T-cell (primary cell): ENCODE measurements at places on chromosomes 3 and 15.
A peak's percentile ranks its signal among the peaks of the same experiment; 100 is the strongest.

DNA sequence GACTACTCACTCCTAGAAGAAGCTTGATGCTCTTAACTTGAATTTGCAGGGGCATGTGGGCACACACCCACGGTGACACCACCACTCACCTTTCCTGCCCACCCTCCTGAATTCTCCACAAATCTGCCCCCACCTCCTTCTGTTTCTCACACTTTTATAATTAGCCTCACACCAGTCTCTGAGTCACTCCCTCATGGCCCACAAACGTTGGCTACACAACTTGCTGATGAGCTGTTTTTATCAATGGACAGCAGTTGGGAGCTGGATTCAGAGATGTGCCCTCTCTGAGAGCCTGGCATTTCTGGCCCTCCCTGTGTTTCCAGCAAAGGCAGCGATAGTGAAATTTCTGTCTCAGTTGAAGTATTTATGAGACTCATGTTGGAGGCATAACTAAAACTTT is 1.3 kb downstream of the COLQ start:
- peak; percentile 9 for DNase-seq

DNA sequence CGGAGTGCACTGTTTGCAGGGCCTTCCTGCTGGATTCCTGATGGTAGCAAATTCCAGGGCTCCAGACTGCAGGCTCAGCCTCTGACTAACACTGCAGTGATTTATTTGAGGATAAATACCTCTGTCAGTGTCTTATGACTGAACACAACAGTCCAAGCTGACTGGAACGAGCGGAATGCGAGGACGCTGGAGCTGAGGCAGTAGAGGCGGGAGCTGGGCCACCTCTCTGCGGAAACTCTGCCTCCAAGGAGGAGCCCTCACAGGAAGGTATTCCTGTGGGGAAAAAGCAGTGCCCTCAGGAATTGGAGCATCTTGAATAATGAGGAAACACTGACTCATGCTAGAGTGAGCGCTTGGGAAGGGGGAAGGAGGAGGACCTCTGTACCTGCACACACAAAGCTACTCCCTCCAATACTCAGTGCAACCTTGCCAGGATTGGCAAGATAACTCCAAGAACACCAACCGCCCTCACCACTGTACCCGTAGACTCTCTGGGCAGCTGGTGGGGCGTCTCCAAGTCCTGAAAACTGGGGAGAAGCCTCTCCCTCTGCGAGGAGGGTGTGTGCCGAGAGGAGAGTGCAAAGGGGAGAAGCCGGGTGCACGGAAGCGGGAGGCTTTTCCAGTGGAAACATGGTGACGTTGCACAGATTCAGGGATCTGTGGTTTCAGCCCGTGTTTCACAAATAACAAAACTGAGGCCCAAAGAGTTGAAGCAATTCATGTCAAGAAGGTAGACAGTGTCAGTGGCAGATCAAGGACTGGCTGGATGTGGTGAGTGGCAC is 43.0 kb downstream of the VGLL4 start:
- DNase-seq: no peak

DNA sequence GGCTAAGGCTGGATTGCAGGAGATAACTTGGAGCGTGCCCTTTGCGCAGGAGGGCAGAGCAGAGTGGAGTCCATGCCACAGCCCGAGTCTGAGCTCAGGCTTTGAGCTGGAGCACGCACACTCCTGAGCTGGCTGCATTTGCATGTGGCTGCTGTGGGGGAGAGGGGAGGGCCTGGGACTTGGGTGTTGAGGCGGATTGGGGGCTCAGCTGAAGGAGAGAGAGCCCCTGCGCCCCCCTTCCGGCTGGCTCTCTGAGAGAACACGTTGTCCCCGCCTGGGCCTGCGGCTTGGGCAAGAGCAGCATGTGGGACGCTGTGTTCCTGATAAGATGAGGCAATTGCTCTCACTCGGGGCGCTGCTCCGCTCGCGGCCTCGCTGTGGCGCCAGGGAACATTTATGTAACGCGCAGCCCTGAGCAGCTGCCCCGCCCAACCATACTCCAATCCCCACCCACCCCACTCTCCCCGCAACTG is 39.1 kb downstream of the KLF13 start:
- peak; percentile 58 for DNase-seq

- no peak for DNase-seq
These were observed 30.3 kb upstream of the VEPH1 start for GRCh38 chr3:157533298-157534070.

DNA sequence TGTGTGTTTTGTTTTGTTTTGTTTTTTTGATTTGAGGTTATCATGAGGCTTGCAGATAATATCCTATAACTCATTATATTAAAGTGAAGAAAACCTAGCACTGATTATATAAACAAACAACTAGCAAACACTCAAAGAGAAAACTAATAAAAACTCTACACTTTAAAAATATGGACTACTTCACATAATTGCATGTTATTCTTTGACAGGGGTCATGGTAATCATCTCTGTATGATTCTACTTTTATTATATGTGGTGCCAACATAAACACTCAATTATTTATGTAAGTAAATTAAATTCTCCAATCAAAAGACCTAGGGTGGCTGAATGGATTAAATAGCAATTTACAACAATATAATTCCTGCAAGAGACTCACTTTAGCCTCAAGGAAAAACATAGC is 44.6 kb upstream of the P3H2 start:
- DNase-seq: no peak

DNA sequence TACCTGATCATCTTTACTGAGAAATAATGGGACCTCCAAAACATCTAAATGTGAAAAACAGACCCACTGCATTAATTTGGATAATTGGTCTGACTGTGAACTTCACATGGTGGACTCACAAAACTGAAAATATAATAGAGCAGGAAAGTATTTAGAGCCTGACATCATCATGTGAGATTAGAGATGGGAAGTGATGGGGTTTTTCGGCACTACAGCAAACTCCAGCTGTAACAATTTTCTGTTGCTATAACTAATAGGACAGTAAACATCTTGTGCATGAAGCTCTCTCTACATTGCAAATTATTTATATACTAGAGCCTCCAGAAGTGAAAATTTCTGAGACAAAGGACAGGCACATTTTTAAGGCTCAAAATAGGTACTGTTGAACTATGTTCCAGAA is 32.2 kb downstream of the VEPH1 start:
- no peak for DNase-seq

DNA sequence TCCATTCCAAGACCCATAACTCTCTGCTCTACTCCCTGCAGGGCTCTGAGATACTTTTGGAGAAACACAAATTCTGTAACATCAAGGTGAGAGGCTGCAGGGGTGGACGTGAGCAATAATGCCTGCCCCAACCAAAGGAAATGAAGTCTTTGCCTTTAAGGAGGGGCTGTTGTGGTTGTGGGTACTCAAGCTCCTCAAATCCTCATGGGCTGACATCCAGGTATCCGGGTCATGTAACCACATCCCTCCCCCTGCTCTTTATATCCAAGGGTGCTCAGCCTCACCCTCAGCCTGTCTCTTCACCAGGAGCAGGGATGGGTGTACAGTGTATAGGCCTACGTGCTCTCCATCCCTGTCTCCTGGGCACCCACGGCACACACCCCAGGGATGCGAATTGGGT is 32.3 kb downstream of the NOX5 start:
- no peak for DNase-seq

DNA sequence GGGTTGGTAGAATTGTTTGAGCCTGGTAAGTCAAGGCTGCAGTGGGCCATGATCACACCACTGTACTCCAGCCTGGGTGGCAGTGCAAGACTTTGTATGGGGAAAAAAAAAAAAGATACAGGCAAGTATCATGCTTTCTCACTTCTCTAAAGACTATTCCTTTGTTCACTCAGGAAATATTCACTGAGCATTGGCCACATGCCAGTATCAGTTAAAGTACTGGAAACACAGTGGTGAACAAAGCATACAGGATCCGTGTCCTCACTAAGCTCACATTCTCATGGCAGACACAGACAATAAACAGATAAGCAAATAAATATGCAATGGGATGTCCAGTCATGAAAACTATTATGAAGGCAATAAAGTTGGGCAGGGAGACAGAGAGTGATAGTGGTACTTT is 5.1 kb upstream of the MTHFS start:
- DNase-seq: no peak

GRCh38 chr3:134873789-134874188 is 78.7 kb downstream of the EPHB1 start:
- DNase-seq: no peak

GRCh38 chr3:196198771-196199753 is 12.1 kb downstream of the ZDHHC19 start:
- DNase-seq: no peak

DNA sequence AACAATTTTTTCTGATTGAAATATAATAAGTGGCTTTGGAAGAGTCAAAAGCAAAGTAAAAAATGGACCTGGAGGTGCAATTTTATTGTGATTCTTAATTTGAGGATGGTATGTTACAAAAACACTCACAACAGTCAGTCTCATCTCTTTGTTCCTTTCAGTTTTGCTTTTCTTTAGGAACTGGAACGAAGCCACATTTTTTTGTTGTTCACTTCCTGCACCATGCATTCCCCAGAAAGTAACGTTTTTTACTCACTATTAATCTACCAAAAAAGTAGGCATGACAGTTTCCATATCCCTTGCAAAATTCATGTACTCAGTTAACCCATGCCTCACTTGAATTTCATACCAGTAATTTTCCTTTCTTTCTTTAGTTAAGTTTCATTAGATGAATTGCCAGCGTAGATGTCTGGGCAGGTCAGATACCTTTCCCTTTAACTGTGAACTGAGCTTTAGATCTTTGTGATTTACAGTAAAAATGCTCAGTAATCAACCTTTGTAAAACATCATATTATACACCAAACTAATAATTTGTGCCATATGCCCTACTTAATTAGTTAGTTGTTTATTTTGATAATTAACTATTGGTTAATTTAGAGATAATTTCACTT is 384.3 kb downstream of the ROBO1 start:
- no peak for DNase-seq

DNA sequence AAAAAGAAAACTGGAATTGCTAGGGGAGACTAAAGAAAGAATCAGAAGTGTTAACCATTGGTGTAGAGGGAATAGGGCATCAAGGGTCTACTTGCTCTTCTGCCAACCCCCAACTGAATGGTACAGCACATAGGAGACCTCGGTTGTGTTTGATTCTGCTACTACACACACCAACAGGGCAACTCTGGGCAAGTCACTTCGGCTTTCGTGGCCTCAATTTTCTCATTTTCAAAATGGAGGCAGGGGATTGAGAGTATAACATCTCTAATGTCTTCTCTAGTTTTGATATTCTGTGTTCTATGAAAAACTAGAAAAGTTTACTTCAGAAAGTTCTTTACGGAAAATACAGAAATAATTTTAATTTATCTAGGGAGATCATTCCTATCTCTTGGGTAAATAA is 120.3 kb upstream of the PHLDB2 start:
- no peak for DNase-seq
